GM12891 (cell line): ENCODE measurements at places on chromosomes 12 and 14.

DNA sequence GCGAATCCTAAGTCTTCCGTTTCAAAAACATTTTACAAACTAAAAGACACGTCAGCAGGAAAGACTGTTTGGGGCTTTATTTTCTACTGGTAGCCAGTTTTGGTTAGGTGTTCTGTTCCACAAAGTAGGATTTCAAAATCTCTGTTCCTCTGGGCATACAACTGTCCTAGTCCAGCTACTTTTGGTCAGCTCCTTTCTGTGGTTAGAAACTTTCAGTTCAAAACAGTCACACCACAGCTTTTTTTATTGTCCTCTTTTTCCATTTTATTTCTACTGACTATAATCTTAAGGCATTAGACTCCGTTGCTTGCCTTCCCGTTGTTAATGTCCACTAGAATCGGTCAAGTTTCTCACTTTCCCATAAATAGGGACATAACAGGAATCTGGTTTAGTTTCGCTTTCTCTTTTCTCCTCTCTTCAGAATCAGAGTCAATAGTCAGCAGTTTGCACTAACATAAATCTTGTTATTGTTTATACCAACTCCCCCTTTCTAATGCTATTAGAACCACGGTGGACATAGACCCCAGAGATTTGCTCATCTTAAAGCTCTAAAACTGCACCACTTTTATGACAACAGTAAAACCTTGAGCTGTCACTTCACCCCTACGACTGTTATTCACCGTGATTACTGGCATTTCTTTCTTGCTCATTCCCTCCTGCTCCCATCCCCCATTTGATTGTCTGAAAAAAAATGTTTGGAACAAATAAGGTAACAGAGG is 41.5 kb upstream of the NPAS3 start:
- no peak for DNase-seq

GRCh38 chr12:15858353-15858752 is 23.8 kb upstream of the STRAP start:
- no peak for DNase-seq

GRCh38 chr12:57694459-57695019 is 607 bp downstream of the OS9 start:
- DNase-seq: no peak

GRCh38 chr12:93571925-93572711 is at the start of gene SOCS2:
TSS of gene SOCS2 (plus strand) at chr12:93572675. CDS start at chr12:93572898, 223 bp downstream.
- DNase-seq: peak; percentile 26

- DNase-seq: no peak
These were observed 4.1 kb downstream of the TEAD4 start for GRCh38 chr12:2963154-2963759.

DNA sequence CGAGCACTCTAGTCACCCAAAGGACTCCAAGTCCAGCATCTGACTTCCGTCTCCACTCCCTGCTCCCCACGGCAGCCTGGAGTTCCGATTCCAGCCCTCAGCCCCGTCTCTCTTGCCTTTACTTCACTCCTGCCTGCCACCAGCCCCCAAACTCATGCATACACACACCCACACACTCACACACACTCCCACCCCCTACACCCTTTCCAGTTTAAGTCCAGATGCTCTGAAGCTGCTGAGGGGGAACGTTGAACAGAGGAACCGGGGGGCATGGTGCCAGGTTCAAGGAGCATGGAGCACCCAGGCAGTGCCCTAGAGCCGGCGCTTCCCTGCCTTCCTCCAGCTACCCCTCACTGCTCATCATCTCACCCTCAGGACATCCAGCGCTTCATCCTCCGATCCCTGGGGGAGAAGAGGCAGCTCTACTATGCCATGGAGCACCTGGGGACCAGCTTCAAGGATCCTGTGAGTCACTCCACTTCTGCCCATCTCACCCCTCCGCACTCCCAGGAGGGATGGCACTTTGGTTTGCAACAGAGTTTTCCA is 3.3 kb downstream of the P3H3 start:
- DNase-seq: no peak

GRCh38 chr12:1080520-1081223 is 89.6 kb downstream of the ERC1 start:
- DNase-seq: no peak

DNA sequence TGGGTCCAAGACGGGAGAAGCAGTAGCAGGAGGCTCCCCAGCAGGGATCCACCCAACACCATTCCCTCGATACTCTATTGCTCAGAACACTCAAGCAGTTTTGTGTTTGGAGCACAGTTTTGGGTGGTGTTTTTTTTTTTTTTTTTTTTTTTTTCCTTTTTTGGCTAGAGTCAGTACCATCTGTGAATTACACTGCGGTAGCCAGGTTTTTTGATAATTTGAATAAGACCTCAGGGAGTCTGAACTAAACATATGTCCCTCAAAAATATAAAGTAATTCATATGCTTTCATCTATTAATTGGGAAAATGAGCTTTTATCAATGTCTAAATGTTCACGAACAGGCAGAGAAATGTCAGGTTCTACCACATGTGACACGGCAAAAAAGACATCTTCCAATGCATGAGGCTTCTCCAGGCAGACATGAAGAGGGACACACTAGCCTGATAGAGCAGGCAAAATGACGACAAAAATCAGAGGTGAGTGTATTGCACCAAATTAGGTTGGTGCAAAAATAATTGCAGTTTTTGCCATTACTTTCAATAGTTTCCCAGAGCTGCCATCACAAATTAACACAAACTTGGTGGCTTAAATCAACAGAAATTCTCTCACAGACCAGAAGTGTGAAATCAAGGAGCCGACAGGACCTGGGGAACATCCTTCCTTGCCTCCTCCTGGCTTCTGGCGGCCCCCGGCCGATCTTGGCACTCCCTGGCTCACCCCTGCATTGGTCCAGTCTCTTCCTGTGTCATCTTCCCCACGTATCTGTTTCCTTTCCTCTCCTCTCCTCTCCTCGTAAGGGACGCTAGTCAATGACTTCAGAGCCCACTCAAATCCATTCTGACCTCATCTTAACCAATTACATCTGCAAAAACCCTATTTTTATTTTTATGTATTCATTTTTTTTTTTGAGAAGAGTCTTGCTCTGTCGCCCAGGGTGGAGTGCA is 33.9 kb downstream of the FOXN3 start:
- DNase-seq: no peak

- no peak for DNase-seq
These were observed 278.0 kb downstream of the CEP128 start for GRCh38 chr14:80663541-80663940.

GRCh38 chr14:59836116-59836515 is 34.5 kb downstream of the RTN1 start:
- no peak for DNase-seq

GRCh38 chr12:68641138-68641537 is 30.4 kb downstream of the RAP1B start:
- DNase-seq: peak; percentile 29

GRCh38 chr12:54569995-54570528 is 18.4 kb downstream of the PPP1R1A start:
- DNase-seq: no peak

DNA sequence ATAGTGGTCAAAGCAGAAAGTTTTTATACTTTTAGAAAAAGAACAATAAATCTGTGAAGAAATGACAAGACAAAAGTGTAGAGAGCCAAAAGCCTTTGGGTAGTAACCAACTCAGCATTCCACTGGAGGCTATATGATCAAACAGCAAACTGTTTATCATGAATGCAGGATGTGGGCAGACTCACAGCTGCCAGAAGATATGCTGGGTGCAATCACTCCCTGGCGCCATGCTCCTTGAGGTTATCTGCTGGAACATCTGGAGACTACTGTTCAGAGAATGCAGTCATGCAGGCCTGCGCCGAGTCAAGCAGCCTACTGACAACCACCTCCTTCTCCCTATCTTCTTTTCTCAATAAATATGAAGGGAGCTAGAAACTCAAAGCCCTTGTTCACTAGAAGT is 49.0 kb upstream of the SLC8A3 start:
- no peak for DNase-seq

DNA sequence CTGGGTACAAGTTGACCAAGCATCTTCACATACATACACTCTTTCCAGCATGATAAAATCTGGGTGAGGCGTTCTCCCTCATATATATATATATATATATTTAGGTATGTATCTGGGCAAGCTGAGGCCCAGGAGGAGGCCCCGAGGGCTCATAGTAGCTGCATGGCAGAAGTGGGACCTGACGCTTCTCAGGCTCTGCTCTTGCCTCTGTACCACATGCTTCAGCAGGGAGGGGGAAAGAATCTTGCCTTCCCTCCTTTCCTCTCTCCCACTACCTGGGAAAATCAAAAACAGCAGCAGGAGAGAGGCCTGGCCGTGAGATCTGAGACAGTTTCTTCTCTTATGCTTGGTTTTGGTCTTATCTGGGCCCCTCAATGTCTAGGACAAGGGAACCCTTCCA is 9.2 kb downstream of the PPP1R1A start:
- DNase-seq: no peak

- DNase-seq: no peak
These were observed 11.9 kb upstream of the DHRS4 start for GRCh38 chr14:23941669-23942068.

DNA sequence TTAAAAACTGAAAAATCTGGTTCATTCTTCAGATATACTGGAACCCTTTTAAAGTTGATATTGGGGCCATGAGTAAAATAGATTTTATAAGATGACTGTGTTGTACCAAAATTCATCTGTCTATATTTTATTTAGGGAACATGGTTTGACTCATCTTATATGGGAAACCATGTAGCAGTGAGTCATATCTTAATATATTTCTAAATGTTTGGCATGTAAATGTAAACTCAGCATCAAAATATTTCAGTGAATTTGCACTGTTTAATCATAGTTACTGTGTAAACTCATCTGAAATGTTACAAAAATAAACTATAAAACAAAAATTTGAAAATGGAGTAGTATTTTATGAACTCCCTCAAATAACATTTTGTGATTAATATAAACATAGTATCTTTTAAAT is 14.2 kb downstream of the PTGER2 start:
- no peak for DNase-seq

DNA sequence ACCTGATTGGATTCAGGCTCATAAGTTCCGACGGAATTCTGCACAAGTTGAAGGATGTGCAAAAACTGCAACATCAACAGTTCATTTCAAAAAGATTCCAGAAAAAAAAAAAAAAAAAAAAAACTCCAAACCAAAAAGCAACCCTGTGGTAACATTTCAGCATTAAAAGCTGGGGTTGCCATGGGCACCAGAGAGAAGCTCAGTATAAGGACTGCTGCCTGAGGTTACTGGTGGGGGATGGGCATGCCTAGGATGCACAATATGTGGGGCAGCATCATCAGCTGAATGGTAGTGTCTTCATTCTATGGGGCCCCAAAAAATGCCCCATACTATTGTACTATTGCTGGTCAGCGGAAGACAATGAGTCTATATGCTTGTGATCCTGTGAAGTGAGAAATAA is 44.7 kb downstream of the MBIP start:
- DNase-seq: no peak

GRCh38 chr14:35234012-35234805 is 58.0 kb upstream of the PSMA6 start:
- no peak for DNase-seq

DNA sequence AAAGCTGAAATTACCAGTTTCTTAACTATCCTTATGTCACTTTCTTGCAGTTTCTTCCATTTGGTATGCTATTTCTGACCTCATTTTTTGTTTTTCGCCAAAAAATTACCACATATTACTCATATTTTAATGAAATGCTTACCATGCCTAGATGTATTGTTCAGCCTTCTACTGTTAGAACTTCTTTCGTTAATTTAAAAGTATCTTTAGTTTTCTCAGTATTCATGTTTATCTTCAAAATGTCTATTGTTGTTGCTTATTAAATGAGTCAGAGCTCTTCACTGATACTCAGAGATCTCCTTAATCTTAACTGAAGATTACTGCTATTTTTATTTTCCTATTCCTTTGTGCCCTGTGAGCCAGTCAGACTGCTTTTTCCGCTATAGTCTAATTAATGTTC is 20.5 kb downstream of the RAP1B start:
- no peak for DNase-seq

DNA sequence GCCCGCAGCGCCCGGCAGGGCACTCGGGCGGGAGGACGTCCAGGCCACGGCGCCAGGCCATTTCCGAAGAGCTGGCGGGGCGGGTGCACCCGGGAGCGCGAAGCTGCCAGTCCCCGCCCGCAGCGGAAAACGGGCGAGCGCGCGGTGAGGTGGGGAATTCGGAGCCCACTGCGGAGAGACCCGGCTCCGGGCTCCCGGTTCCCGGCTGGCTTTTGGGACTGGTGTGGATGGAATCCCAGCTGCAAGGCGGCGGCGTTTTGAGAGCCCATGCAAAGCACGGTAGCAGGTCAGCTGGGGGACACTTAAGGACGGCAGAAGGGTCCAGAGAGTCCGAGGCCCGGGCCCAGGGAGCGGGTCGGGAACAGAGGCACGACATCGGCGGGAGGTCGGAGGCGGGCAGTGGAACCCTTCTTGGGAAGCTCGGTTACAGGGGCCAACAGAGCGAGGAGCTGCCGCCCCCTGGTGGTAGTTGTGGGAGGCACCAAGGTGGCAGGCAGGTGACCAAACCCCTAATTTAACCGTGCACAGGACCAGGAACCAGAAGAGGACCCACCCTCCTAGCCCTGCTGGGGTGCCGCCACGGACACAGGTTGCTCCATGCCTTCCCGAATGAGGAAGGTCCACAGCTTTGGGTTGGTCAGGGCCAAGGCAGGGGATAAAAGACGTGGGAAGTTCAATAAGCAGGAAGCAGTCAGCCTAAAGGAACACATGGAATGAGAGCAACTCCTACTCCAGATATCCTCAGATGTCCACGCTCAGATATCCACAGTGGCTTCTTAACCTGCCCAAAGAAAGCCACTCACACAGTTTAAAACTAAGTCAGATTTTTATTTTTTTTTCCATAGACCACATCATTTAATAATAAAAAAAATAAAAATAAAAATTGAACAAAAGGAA is 685 bp upstream of the CDH24 start:
- DNase-seq: peak; percentile 94

- DNase-seq: no peak
These were observed 205.4 kb downstream of the NAV3 start for GRCh38 chr12:78035901-78036606.

- DNase-seq: no peak
These were observed 69.1 kb downstream of the SMOC1 start for GRCh38 chr14:69948351-69948750.

GRCh38 chr12:1590221-1590979 is 4.0 kb downstream of the FBXL14 start:
- DNase-seq: no peak

DNA sequence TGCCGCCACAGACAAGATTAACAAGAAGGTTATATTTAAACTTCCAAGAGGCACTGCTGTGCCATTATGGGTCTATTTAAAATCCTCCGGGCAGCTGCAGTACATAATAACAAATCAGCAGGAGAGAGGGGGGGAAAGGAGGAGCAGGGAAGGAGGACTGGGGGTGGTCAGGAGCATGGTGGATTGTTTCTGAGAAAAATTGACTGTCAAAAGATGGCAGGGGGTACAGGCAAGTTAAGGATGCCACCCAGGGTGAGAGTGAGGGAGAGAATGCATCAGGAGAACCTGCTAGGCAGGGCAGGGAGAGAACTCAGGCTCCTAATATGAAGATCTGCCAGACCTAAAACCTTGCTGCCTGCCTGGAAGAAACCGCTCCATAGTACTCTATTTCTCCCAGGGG is 181.8 kb downstream of the GRIN2B start:
- DNase-seq: no peak

DNA sequence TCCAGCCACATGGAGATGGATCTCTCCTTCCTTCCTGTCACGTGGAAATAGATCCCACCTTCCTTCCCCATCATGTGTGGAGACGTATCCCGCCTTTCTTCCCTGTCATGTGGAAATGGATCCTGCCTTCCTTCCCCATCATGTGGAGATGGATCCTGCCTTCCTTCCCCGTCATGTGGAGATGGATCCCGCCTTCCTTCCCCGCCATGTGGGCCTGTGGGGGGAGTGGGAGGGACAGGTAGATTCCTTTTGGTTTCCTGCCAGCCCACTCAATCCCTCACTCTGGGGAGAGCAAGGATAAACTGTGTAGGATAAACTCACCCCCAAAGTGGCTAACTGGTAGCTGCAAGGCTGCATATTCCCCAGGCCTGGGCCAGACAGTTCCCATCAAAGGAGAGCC is 31.7 kb upstream of the TDRD9 start:
- no peak for DNase-seq
